Vagina (tissue), 2 donors: ENCODE measurements at places on chromosomes 6 and 20. TPM values are rescaled to one million over a fixed set of nuclear protein-coding genes. Genes with fewer than 3 reads are reported as not detected.

CALHM5 gene
- total RNA-seq: 2.2 TPM

OVOL2 gene
- 9.3 TPM for total RNA-seq

FAM83B gene
- 35.8 TPM for total RNA-seq

SAMD5 gene
- 3.2 TPM for total RNA-seq

ALDH8A1 gene
- not detected for total RNA-seq

OR2J3 gene
- not detected for total RNA-seq

CSNK2A1 gene
- total RNA-seq: 70.0 TPM

ATP6V1G2 gene
- total RNA-seq: 5.4 TPM

KIZ gene
- 25.0 TPM for total RNA-seq

- no peak for DNase-seq
Observed at GRCh38 chr6:4133941-4134838, 1.2 kb downstream of the ECI2 start.

GRCh38 chr6:40112350-40112749, 178.1 kb upstream of the MOCS1 start:
- no peak for DNase-seq

TAGAP gene
- 8.1 TPM for total RNA-seq
